ENCODE measurements at places on chromosomes 2 and 18. TPM values are rescaled to one million over a fixed set of nuclear protein-coding genes. Genes with fewer than 3 reads are reported as not detected.

DNA sequence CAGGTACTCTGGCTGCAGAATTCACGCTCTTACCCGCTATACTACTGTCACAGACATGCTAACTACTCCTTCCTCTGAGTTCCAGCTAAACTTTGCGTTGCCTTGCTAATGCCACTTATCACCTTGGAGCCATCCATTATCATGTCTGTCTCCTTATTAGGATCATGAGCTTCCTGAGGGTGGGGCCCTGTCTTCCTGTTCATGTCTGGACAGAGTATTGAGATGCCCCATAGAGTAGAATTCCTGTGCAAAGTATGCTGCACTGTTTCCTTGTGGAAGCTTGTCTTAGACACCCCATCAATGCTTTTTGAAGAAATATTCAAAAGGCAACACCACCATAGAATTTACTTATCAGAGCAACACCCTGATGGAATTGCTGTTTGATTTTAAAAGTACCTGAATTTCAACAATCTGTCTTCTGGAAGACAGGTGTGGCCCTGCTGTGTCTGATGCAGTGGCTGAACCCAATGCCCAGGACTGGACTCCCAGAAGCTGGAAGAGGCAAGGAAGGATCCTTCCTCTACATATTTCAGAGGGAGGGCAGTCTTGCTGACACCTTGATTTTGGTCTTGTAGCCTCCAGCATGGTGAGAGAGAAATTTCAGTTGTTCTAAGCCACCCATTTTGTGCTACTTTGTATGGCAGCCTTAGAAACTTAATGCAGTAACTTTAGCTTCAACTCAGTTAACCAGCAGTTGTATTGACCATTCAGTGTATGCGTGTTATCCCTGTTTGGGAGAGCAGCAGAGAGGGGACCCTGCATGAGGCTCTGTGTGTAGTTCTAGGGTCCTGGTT lies 5.6 kb downstream of the LAMA3 start:
- H3K4me3 ChIP-seq, result no peak overlapping the region
- no peak overlapping the region for H3K27ac ChIP-seq
- no peaks in the 10 kb centered on the region for H3K36me3 ChIP-seq
- H3K27me3 ChIP-seq, result no peaks in the 10 kb centered on the region

CRIM1 gene
- polyA plus RNA-seq, result 65.0 TPM

GRCh38 chr18:34339155-34339554 lies 114.4 kb upstream of the NOL4 start:
- no peak overlapping the region for H3K27ac ChIP-seq
- no peaks in the 10 kb centered on the region for H3K4me1 ChIP-seq
- H3K36me3 ChIP-seq, result no peaks in the 10 kb centered on the region
- no peaks in the 10 kb centered on the region for H3K27me3 ChIP-seq
- no peak for DNase-seq

- H3K4me3 ChIP-seq, result no peak overlapping the region
- no peaks in the 10 kb centered on the region for H3K4me1 ChIP-seq
- H3K27me3 ChIP-seq, result no peaks in the 10 kb centered on the region
- H3K36me3 ChIP-seq, result no peaks in the 10 kb centered on the region
These were observed 147.8 kb upstream of the SRD5A2 start for GRCh38 chr2:31728406-31729064.

DNA sequence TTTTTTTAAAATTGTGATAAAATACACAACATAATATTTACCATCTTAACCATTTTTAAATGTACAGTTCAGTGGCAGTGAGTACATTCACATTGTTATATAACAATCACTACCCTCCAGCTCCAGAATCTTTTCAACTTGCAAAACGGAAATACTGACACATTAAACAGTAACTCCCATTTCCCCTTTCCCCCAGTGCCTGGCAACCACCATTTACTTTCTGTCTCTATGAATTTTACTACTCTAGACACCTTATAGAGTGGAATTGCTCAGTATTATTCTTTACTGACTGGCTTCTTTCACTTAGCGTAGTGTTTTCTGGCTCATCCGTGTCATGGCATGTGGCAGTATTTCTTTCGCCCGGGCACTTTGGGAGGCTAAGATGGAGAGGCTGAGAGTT lies 32.6 kb downstream of the FASTKD2 start:
- H3K27ac ChIP-seq, result no peak overlapping the region
- no peaks in the 10 kb centered on the region for H3K4me1 ChIP-seq
- no peaks in the 10 kb centered on the region for H3K27me3 ChIP-seq
- H3K4me3 ChIP-seq, result no peak overlapping the region

EVA1A gene
- 0.62 TPM for polyA plus RNA-seq

GRCh38 chr18:21359746-21360145 lies 117.7 kb downstream of the GREB1L start:
- no peaks in the 10 kb centered on the region for H3K36me3 ChIP-seq
- H3K4me3 ChIP-seq, result no peak overlapping the region
- H3K27me3 ChIP-seq, result no peaks in the 10 kb centered on the region
- no peak for DNase-seq
- peaks cover 4% of the 10 kb centered on the region for H3K4me1 ChIP-seq

GRCh38 chr2:111622859-111623258 lies 261.1 kb downstream of the ANAPC1 start:
- H3K27me3 ChIP-seq, result no peaks in the 10 kb centered on the region
- peaks cover 2% of the 10 kb centered on the region for H3K4me1 ChIP-seq
- no peak overlapping the region for H3K4me3 ChIP-seq

- H3K27me3 ChIP-seq, result no peaks in the 10 kb centered on the region
- H3K27ac ChIP-seq, result no peak overlapping the region
- H3K4me1 ChIP-seq, result peaks cover 5% of the 10 kb centered on the region
- no peak for DNase-seq
These were observed 80.3 kb downstream of the CIB4 start for GRCh38 chr2:26560892-26561291.

GRCh38 chr18:13320096-13320495 lies 101.5 kb downstream of the LDLRAD4 start:
- H3K4me3 ChIP-seq, result no peak overlapping the region
- H3K27me3 ChIP-seq, result no peaks in the 10 kb centered on the region
- DNase-seq, result no peak
- H3K36me3 ChIP-seq, result no peaks in the 10 kb centered on the region
- no peaks in the 10 kb centered on the region for H3K4me1 ChIP-seq

GRCh38 chr2:59233448-59233847 lies 992.3 kb upstream of the FANCL start:
- no peak for DNase-seq
- no peaks in the 10 kb centered on the region for H3K27me3 ChIP-seq
- H3K36me3 ChIP-seq, result no peaks in the 10 kb centered on the region
- H3K4me1 ChIP-seq, result peaks cover 7% of the 10 kb centered on the region
- H3K27ac ChIP-seq, result no peak overlapping the region

FHOD3 gene
- polyA plus RNA-seq, result 5.5 TPM

PREPL gene
- 19.5 TPM for polyA plus RNA-seq

DNA sequence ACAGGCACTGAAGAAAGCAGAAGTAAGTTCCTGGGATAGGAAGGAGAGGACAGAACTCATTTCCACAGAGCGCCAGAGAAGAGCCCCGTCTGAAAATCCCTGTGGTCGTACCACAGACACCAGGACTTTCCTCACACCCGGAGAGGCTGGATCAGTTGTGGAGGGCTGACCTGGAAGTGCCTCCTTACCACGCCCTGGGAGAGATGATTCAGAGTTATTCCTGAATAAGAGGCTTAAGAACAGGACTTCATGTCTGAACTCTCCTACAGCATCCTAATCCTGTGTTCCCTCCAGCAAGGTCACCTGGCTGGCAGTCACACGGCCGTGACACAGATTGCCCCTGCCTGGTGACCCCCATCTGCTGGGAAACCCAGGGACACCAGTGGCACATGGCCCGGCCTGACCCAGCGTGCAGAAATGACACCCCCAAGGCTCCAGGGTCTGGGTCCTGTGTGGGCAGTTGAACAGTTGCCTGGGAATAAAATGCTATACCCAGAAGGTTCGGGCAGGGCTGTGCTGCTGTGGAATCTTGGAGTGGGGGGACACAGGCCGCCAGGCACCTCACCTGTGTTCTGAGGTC lies 105.9 kb downstream of the PXDN start:
- no peaks in the 10 kb centered on the region for H3K36me3 ChIP-seq
- H3K4me1 ChIP-seq, result no peaks in the 10 kb centered on the region
- no peak overlapping the region for H3K4me3 ChIP-seq
- peak; percentile 7 for DNase-seq
- no peak overlapping the region for H3K27ac ChIP-seq
